ENCODE measurements at places on chromosomes 11 and 22. TPM values are rescaled to one million over a fixed set of nuclear protein-coding genes. Genes with fewer than 3 reads are reported as not detected.

The SCGB1D2 gene
- polyA plus RNA-seq: 1.6 TPM

The PDGFD gene
- 20.7 TPM for polyA plus RNA-seq

The KRTAP5-7 gene
- not detected for polyA plus RNA-seq

The MS4A3 gene
- 0.71 TPM for polyA plus RNA-seq

The ZNHIT2 gene
- polyA plus RNA-seq: 5.6 TPM

The CADM1 gene
- 130 TPM for polyA plus RNA-seq

The KRTAP5-2 gene
- not detected for polyA plus RNA-seq

The VWCE gene
- 3.5 TPM for polyA plus RNA-seq

The ANKRD49 gene
- 24.0 TPM for polyA plus RNA-seq

The IL18 gene
- 1.6 TPM for polyA plus RNA-seq

The PIH1D2 gene
- polyA plus RNA-seq: 1.9 TPM

The CTSD gene
- polyA plus RNA-seq: 263 TPM

The RAG2 gene
- 1.1 TPM for polyA plus RNA-seq

The POTEH gene
- polyA plus RNA-seq: not detected

The FAM89B gene
- polyA plus RNA-seq: 41.1 TPM

The TMEM184B gene
- 35.8 TPM for polyA plus RNA-seq

The IGLL1 gene
- polyA plus RNA-seq: 1.5 TPM

The OR52E5 gene
- not detected for polyA plus RNA-seq

The TBX10 gene
- polyA plus RNA-seq: not detected

The PLEKHA7 gene
- 55.4 TPM for polyA plus RNA-seq

The LBHD1 gene
- polyA plus RNA-seq: 6.2 TPM

The KRTAP5-1 gene
- 0.63 TPM for polyA plus RNA-seq
